ENCODE measurements at places on chromosomes 5 and 9. TPM values are rescaled to one million over a fixed set of nuclear protein-coding genes. Genes with fewer than 3 reads are reported as not detected.

DNA sequence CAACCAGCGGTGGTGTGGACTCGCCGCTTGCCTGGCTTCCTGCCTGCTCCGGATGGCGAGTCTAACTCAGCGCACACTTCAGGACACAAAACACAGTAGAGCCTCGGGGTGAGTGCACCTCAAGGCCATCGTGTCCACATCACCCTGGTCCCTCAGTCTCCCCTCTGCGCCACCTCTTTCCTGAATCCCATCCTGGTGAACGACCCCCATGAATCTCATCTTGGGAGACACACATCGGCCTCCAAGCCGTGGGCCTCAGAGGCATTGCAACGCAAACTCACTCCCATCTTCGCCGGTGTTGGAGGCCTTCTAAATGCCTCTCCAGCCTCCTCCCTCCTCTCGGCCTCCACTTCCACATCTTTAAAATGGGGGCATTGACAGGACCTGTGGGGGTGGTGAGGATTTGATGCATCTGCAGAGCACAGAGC is 124.3 kb downstream of the COL23A1 start:
- H3K4me1 ChIP-seq = peaks cover 7% of the 10 kb centered on the region
- no peaks in the 10 kb centered on the region for H3K36me3 ChIP-seq
- no peak overlapping the region for H3K4me3 ChIP-seq
- H3K27me3 ChIP-seq = no peaks in the 10 kb centered on the region
- H3K27ac ChIP-seq = no peak overlapping the region
- DNase-seq = no peak

DNA sequence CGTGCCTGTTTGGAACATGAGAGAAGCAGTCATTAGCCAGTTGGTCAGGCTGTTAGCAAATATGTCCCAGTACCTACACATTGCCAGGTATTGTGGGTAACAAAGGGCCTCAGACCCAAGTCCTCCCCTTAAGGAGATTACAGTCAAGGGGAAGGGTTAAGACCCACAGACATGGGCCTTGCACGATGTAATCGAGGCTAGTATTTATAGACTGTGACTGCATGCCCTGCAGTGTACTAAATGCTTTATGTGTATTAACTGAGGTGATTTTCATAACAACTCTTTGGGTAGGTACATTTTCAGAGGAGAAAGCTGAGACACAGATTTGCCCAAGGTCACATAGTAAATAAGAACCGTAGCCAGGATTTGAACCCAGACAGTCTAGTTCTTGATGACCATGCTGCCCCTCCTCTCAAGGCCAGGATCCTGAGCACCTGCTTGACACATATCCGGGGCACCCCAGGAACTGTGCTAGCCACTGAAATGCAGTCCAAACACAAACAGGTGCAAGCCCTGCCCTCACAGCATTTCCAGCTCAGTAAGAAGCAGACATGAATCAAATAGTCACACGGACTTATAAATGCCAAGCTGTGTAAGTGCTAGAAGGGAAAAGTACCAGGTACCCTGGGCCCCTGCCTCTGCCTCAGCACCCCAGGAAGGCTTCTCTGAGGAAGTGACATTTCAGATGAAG is 32.0 kb upstream of the GRPEL2 start:
- no peak overlapping the region for H3K4me3 ChIP-seq
- H3K27me3 ChIP-seq = no peaks in the 10 kb centered on the region
- H3K36me3 ChIP-seq = no peaks in the 10 kb centered on the region
- H3K4me1 ChIP-seq = no peaks in the 10 kb centered on the region
- DNase-seq = no peak

DNA sequence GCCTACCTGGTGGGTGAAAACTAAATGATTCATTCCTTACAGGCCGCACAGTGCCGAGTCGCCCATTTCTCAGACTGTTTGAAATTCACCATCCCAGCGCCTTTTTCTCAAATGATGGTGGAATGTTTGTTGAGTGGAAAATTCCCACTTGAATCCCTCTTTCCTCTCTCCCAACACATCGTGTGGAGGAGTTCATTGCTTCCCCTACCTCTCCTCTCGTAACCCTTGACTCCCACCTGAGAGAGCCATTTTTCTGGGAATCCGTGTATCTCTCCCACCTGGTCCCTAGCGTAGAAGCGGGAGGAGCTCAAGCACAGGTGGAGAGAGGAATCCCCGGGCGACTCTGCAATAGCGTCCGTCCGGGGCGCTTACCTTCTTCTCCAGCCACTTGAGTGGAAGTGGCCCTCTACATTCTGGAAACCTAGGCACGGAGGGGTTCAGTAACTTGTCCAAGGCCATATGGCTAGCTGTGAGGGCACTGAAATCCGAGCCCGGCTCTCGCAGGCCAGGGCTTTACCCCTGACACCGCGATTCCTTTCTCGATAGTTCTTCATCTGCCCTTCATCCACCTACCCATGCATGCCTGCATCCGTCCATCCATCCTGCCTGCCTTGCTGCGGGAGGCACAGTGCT is 683 bp downstream of the OSMR start:
- DNase-seq = peak; percentile 68
- peaks cover 45% of the 10 kb centered on the region for H3K27me3 ChIP-seq
- H3K4me3 ChIP-seq = peak overlapping the region; percentile 81
- H3K27ac ChIP-seq = no peak overlapping the region

GRCh38 chr5:106906199-106906598 is 764.5 kb downstream of the EFNA5 start:
- H3K36me3 ChIP-seq = no peaks in the 10 kb centered on the region
- no peaks in the 10 kb centered on the region for H3K4me1 ChIP-seq
- no peak overlapping the region for H3K4me3 ChIP-seq
- no peak overlapping the region for H3K27ac ChIP-seq

DNA sequence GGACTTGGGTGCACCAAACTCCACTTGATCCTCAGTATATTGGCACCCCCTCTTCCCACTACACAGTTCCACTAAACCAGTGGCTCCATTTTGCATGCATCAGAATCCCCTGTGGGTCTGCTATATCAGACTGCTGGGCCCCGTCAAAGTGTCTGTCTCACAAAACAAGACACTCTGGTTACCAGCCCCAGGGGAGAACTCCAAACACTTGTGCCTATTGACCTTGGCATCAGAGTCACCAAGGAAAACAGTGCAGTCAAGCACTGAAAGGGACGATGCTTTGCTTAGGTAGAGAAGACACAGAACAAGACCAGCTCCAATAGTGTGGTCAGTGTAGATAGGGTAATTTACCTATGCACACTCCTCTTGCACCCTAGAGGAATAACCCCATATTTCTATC is 205.8 kb upstream of the RAI14 start:
- no peaks in the 10 kb centered on the region for H3K4me1 ChIP-seq
- H3K27me3 ChIP-seq = no peaks in the 10 kb centered on the region
- no peak for DNase-seq
- H3K4me3 ChIP-seq = no peak overlapping the region

DNA sequence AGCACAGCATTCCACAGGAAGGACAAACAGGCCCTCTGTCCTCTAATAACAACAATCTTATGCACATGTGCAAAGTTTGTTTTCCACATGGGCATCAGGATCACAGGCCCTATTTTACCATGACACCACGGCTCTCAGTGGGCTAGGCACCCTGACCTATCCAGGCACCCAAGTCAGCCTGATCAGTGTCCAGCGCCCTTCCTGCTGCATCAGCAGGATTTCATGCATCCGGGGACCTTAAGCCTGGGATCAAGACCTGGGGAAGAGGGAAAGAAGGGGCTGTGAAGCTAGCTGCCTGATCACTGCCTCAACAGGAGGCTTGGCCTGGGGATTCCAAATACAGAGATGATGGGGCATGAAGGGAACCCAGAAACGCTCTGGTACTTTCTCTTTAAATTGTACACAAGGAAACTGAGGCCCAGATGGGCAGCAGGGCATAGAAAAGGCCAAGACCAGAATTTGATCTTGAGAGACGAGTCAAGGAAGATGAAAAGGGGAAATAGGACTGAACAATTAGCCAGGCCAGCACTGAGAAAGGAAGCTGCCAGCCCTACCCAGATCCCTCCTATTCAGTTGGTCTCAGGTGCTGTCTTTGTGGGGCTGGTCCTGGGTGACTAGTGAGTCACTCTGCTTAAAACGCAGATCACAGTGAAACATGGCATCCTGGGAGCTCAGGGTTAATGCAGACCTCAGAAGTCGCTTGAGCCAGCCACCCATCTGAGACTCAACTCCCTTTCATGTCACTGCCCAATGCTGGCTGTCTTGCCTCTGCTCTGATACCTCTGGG is 57.9 kb downstream of the SHB start:
- no peaks in the 10 kb centered on the region for H3K27me3 ChIP-seq
- H3K36me3 ChIP-seq = peaks cover 82% of the 10 kb centered on the region
- no peak for DNase-seq
- no peak overlapping the region for H3K4me3 ChIP-seq
- no peaks in the 10 kb centered on the region for H3K4me1 ChIP-seq

- H3K4me3 ChIP-seq = no peak overlapping the region
- DNase-seq = no peak
- no peaks in the 10 kb centered on the region for H3K27me3 ChIP-seq
- peaks cover 23% of the 10 kb centered on the region for H3K4me1 ChIP-seq
- H3K36me3 ChIP-seq = peaks cover 56% of the 10 kb centered on the region
Measured at GRCh38 chr5:32275396-32275741, 37.4 kb downstream of the MTMR12 start.

- no peaks in the 10 kb centered on the region for H3K4me1 ChIP-seq
- H3K27ac ChIP-seq = no peak overlapping the region
- DNase-seq = no peak
- no peak overlapping the region for H3K4me3 ChIP-seq
- no peaks in the 10 kb centered on the region for H3K36me3 ChIP-seq
Measured at GRCh38 chr5:132405646-132406045, 36.1 kb downstream of the SLC22A5 start.

ADCY2 gene
- 52.0 TPM for total RNA-seq

PCDHGC4 gene
- 2.6 TPM for total RNA-seq

F2R gene
- 28.5 TPM for total RNA-seq

UQCRQ gene
- 285 TPM for total RNA-seq

PCDHA1 gene
- 0.26 TPM for total RNA-seq

AP3S1 gene
- 51.2 TPM for total RNA-seq

SLC23A1 gene
- total RNA-seq = 0.35 TPM

CCDC152 gene
- 16.1 TPM for total RNA-seq

NRG2 gene
- 4.9 TPM for total RNA-seq
